ENCODE measurements at places on chromosomes 12 and 14.

GRCh38 chr12:18895946-18896345 lies 158.0 kb downstream of the CAPZA3 start:
- no peak for DNase-seq

GRCh38 chr12:105317942-105318621 lies 12.4 kb upstream of the C12orf75 start:
- no peak for DNase-seq

DNA sequence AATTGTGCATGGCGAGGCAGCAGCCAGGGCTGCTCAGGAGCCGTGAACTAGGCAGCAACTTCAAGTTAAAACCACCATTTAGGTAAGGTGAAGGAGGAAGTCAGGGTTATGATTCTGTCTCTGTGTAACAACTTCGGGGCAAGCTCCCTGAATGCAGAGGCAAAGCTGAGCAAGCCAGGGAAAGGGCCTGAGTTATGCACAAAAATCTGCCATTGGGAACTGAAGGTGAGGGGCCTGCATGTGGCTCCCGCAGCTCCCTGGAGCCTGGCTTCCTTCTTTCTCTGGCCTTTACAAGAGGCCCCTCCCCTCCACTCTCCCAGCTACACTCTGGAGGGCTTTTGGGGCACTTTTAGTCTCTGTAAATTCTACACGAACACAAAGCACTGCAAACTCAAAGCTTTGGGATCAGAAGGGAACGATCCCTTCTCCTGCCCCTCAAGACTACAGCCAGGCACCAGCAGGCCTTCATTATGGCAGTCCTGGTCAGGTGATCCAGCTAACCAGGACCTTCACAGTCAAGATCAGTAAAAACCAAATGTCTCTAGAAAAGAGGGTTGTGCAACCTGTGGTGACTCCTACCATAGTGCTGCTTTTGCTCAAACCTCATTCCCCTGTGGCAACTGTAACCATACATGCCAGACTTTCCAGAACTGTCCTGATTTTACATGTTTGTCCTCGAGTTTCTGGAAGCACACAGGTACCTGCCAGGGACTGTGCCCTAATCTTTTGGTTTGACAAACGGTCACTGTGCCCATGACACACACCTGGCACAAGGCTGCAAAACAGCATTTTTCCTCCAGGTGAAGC lies 67.2 kb upstream of the PTGR2 start:
- peak; percentile 80 for DNase-seq

- DNase-seq, result peak; percentile 52
These were observed at the start of gene A2M for GRCh38 chr12:9115731-9116559. A2M (minus strand) TSS chr12:9115919; CDS start chr12:9115849, 70 bp downstream.

DNA sequence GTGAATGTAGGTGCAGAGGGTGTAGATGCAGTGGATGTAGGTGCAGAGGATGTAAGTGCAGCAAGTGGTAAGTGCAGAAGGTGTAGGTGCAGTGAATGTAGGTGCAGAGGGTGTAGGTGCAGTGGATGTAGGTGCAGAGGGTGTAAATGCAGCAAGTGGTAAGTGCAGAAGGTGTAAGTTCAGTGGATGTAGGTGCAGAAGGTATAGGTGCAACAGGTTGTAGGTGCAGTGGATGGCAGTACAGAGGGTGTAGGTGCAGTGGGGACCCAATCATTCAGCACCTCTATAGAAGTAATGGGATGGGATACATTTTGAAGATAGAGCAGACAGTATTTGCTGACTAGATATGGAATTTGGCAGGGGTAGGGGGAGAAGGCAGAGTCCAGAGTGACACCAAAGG lies 85.0 kb downstream of the HECTD4 start:
- DNase-seq, result no peak

GRCh38 chr12:115349711-115350110 lies 665.7 kb upstream of the TBX3 start:
- no peak for DNase-seq

DNA sequence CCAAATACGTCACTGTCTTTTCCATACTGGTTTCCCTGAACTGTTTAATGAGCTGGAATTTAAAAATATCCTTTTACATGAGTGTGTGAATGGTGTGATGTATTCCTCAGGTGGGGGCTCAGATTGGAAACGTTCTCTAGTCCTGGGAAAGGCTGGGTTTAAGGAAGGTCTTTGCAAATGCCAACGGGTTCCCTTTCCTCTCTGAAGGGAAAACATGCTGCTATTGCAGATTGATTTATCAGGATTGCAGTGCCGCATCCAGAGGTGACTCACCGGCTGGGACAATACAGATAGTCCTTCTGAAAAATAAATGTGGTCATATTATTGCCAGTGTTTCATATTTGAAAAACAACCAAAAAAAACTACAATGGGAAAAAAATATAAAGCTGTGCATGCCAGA lies 193.1 kb upstream of the FLRT2 start:
- no peak for DNase-seq

- DNase-seq, result peak; percentile 96
These were observed 88.6 kb downstream of the EPS8 start for GRCh38 chr12:15700595-15700994.

- no peak for DNase-seq
These were observed 21.9 kb downstream of the TDP1 start for GRCh38 chr14:89977668-89978067.

- DNase-seq, result no peak
These were observed 64.2 kb upstream of the IFNG-AS1 start for GRCh38 chr12:67925077-67925476.

GRCh38 chr12:93853698-93854478 lies 176.7 kb downstream of the CRADD start:
- peak; percentile 74 for DNase-seq

DNA sequence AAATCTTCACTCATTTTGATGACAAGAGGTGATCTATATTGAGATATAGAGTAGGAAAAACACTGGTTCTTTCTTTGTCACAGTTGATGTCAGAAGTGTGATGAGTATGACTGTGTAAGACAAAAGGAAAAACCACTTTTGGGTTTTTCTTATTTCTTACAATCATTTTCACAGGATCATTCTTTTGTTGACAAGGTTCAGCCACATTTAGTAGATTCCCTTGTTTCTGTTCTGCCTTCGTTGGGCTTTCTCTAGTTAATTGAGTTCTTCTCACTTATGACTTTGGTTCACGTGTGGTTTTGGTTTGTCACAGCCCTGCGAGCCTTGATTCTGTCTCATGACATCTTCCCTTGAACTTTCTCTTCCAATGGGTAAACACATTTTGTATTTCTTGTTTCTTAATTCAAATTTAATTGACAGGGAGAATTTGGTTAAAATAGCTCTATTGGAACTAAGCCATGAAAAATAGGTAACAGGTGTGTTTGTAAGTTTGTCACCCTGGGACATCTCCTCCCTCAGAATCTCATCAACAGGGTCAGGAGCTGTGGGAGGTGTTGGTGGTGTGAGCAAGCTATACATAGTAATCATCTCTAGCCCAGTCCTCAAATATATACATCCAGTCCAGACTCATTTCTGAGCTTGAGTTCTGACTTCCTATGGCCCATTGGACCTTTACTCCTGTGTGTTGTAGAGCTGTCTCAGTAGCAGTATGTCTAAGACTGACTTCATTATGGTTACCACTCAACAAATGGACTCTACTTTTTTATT lies 255.3 kb downstream of the BMP4 start:
- DNase-seq, result no peak

GRCh38 chr12:95594136-95594535 lies 42.9 kb upstream of the USP44 start:
- DNase-seq, result no peak

GRCh38 chr12:109116611-109116949 lies 193 bp downstream of the ACACB start:
- DNase-seq, result no peak

DNA sequence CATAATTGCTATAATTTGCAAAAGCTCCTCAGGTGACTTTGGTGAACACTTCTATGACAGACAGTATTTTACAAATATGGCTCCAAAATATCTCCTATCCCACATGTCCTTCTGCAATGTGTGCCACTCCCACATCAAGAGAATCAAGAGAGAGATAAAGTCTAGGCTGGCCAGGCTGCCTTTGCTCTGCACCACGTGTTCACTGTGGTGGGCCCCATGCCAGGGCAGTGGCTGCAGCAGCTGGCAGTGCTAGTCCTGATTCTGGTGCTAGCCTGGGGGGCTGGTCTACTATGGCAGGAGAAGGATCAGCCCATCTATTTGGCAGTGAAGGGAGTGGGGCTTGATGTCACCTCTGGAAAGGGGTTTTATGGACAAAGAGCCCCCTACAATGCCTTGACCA lies 86.3 kb downstream of the DRAM1 start:
- no peak for DNase-seq

DNA sequence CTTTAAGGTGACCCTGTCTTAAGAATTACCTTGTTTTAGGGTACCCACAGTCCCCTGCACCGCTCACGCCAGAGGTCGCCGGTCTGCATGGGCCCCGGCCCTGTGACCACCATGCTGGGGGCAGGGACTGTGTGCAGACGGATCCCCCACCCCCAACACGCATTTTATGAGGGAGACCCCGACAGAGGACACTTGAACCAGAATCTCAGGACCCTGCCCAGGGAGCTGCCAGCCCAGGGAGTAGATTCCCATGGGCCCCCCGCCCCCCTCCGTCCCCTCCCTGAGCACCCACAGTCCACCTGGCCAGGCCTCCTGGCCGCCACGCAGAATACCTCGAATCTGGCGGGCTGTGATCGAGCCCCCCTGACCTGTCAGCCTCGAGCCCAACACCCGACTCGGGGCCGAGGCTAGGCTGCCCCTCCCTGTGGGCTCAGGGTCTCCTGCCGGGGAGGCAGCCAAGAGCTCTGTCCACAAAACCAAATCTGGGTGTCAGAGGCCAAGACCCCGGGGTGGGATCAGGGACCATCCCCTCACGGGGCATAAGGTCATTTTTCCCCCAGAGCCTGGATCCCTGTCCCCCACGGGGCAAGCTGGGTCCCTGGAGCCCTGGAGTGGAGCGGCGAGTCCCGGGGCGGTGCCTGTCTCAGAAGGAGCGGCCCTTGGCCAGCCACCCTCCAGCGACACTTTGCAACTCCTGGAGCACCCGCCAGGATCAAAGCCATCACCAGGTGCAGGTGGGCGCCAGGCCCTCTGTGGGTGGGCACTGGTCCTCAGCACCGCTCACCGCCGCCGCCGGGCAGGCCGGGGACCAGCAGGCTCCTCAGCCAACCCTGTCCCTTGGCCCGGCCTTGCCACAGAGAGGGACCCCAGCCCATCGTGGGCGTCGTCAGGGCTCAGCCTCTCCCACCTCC lies 155.8 kb upstream of the PKP2 start:
- no peak for DNase-seq

- DNase-seq, result no peak
These were observed 91.6 kb downstream of the PDE3A start for GRCh38 chr12:20459920-20460319.
